ENCODE measurements at places on chromosomes 11 and 22. TPM values are rescaled to one million over a fixed set of nuclear protein-coding genes. Genes with fewer than 3 reads are reported as not detected.

DNA sequence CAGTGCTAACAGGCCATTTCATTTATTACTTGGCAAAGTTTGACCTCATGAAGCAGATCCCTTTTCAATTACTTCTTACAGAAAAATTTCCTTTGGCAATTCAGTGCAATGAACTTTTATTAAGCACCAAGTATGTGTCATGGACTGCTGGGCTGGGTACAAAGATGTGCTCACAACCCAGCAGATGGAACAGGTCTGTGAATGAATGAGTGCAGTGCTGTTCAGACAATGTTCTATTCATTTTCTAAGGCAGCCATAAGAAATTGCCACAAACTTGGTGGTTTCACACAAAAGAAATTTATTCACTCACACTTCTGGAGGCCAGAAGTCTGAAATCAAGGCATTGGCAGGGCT lies 428.5 kb downstream of the SOX6 start:
- DNase-seq: no peak

- no peak for DNase-seq
Measured at GRCh38 chr11:66450560-66450959, 11.9 kb upstream of the MRPL11 start.

GRCh38 chr22:48945621-48946458 lies 881.8 kb downstream of the BRD1 start:
- no peak for DNase-seq

GRCh38 chr11:20211691-20212090 lies 51.4 kb upstream of the DBX1 start:
- no peak for DNase-seq

DNA sequence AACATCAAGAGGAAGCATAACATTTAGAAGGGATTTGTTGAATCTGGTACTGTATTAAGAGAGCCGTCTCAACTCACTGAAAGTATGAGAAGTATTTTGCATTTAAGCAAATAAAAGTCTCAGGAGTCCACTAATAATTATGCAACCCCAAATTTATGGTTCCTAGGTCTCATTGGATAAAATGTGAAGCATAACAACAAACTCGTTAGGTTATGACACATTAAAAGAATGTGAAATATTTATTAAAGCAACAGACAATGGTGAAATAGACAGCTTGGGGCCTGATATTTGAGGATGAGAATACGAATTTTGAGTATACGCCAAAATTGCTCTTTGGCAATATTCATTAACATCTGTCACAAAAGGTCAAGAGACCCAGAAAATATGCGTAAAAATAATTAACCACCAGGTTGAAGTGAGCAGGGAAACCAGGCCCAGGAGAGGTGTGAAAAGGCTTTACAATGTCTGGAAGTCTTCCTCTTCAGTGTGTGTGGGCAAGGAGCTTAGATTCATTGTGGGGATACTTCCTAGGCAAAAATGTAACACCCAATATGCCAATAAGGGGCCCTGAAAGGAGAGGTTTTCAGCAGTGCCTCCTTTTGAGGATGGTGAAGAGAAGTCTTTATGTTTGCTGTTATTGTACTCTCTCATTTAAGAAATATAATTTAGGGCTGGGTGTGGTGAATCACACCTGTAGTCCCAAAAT lies 89.2 kb downstream of the FDX1 start:
- DNase-seq: no peak

GRCh38 chr11:117828611-117829368 lies 4.2 kb upstream of the FXYD2 start:
- peak; percentile 90 for DNase-seq

The TSPAN18 gene
- total RNA-seq: not detected

GRCh38 chr11:84398017-84398626 lies 1112.0 kb upstream of the CCDC90B start:
- DNase-seq: peak; percentile 8

DNA sequence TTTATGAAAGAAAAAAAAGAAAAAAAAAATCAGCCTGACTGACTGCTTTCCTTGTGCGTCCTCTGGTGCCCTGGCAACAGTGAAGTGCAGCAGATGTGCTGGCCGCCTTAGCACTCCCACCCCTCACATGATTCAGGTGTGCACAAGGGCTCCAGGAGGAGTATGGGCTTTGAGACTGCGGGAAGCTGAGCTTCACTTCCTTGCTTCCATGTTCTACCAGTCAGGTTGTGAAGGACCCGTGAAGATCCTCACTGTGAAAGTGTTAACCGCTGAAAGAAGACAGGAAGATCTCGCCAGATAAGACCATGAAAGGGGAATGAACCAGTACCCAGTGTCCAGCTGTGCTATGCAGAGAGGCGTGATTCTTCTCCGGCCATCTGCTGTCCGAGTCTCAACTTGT lies 48.2 kb downstream of the HIRA start:
- DNase-seq: no peak

GRCh38 chr11:110337570-110338193 lies 41.3 kb upstream of the RDX start:
- DNase-seq: peak; percentile 81

The FJX1 gene
- 32.3 TPM for total RNA-seq

DNA sequence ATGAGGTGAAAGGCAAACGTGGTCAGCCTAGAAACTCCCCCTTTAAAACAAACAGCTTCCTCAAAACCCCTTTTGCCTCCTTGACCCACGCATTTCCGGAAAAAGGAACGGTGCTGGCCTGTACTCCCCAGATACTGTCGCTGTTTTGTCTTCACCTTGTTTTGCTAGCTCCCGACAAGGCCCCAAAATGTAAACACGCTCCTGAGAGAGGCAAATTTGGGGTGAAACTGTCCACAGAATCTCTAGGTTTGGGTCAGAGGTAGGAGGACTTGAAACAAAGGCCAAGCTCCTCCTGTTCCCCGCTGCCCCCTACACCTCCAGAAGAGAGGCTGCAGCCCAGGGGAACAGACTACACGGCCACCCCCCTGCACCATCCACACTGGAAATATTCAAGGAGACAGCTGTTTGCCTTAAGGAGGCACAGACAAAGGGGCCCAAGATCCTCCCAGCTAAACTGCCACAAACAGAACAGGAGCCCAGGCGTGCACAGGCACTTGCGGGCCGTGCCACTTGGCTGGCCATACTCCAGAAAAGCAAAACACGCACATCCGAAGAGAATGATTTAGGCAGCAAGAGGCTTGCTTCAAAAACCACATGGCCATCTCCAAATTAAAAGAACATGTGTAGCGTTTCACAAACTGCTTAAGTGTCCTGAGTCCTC lies 160.5 kb upstream of the GRK3 start:
- DNase-seq: peak; percentile 23

- DNase-seq: no peak
Measured at GRCh38 chr11:44367452-44367851, 57.5 kb upstream of the ALX4 start.

- DNase-seq: no peak
Measured at GRCh38 chr11:119782006-119782738, 53.2 kb upstream of the NECTIN1 start.

DNA sequence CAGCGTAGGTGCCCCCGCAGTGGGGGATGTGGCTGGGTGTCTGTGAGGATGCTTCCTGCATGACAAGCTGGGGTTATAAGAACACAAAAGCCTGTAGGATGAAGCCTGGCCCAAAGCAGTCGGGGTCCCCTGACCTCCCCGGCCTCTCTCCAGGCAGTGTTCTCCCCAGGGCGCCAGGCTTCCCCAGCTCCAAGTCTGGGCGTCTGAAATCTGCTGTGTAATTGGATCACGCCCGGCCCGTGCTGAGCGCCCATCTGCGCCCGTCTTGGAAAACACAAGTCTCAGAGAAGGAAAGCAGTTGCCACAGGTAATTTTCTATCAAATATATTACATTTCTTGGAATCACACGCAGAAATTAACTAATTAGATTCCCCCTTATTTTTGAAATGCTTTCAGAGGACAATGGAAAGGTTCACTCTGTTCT lies 233.3 kb downstream of the CTTN start:
- DNase-seq: no peak

GRCh38 chr11:120338107-120338933 lies 2.1 kb downstream of the ARHGEF12 start:
- no peak for DNase-seq

- DNase-seq: no peak
Measured at GRCh38 chr22:49785046-49785521, 42.6 kb downstream of the BRD1 start.

DNA sequence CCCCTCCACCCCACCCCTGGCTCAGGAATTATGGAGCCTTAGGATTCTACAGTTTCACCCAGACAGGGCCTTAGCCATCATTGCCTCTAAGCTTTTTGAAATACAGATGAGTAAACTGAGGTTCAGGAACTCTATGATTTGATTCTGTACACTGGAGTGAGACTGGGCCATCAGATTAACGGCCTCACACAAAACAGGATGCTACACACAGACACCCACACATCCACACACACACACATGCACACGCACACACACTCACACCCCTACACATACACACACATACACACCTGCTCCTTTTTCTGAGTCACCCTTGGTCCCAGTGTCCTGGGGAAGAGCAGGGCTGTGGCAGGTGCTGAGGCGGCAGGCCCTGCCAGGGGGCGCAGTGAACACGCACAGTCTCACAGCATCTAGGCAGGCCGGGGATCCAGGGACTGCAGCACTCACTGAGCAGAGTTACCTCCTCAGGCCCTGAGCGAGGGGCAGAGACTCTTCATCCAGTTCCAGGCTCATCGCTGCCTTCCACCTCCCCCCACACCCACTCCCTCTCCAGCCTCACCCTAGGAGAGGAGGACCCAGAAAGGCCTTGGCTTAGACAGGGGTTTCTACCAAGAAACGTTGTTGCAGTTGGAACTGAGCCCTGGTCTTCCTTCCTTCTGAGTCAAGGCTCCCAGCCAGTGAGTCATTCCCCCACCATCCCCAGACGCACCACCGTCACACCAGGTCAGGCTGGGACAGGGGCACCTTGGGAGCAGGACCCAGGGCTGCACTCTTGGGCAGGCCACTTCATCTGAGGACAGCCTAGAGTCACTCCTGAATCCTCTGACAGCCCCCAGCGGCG lies 89.8 kb upstream of the PARVA start:
- DNase-seq: peak; percentile 97

- no peak for DNase-seq
Measured at GRCh38 chr11:109957601-109958000, 135.6 kb upstream of the ZC3H12C start.

GRCh38 chr22:45353786-45354185 lies 44.1 kb downstream of the FAM118A start:
- no peak for DNase-seq

GRCh38 chr11:66011785-66012303 lies at the start of gene CST6:
Gene CST6 (plus strand): TSS chr11:66012008. CDS start chr11:66012045, 37 bp downstream.
- no peak for DNase-seq

DNA sequence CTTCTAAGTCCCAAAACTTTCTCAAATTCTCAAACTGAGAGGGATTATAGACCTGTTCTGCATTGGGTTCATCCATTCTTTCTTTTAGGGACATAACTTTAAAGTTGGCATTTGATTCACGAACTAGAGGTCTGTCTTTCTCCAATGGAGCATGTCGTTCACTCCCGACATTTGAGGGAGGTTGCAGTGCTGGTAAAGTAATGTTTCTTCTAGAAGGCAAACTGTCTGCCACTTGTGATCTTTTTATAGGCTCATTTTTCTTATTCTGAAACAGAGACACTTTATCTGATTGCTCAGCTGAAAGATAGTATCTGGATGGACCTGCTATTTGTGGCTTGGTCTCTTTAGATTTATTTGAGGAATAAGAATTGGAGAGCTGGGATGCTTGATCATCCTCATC lies 40.4 kb upstream of the CCDC89 start:
- no peak for DNase-seq

The MS4A3 gene
- total RNA-seq: not detected

- DNase-seq: no peak
Measured at GRCh38 chr11:90629229-90629806, 406.5 kb upstream of the CHORDC1 start.

DNA sequence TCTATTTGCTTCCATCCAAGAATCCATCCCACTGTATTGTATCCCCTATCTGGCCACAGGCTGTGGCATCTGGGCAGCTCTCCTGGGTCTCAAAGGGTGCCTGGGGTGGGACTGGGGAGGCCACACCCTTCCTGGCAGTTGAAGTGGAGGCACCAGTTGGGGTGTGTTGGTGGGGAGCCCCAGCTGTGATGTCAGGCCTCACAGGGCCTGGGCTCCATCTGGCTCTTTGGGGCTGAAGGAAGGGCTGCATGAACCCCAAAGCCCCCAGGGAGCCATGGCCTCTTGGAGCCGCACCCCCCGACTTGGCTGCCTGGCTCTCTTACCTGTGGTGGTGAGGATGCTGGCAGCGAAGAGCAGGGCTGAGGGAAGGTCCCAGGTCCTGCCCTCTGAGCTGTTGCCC lies 469 bp downstream of the KCNK7 start:
- no peak for DNase-seq

The TLCD5 gene
- total RNA-seq: 8.6 TPM

The UCP2 gene
- not detected for total RNA-seq

DNA sequence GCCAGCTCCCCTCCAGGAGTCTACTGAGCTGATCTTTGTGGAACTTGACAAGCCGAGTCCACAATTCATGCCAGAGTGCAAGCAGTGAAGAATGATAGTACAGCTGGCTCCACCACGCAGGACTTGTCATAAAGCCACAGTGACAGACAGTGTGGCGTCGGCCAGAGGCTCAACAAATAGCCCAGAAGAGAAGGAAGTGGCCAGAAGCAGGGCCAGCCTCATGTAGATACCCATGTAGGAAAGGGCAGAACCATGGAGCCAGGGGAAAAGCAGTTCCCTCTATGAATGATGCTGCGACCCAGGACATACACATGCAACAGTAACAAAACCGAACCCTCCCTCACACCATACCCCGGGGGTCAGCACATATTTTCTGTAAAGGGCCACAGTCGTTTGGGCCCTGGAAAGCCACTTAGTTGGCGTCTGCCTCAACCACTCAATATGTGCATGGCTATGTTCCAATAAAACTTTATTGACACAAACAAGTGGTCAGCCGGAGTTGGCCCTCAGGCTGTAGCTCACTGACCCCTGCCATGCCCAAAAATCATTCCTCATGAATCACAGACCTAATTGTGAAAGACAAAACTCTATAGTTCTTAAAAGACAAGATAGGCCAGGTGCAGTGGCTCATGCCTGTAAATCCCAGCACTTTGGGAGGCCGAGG lies 161.4 kb downstream of the BRD1 start:
- no peak for DNase-seq

The C22orf31 gene
- total RNA-seq: not detected

DNA sequence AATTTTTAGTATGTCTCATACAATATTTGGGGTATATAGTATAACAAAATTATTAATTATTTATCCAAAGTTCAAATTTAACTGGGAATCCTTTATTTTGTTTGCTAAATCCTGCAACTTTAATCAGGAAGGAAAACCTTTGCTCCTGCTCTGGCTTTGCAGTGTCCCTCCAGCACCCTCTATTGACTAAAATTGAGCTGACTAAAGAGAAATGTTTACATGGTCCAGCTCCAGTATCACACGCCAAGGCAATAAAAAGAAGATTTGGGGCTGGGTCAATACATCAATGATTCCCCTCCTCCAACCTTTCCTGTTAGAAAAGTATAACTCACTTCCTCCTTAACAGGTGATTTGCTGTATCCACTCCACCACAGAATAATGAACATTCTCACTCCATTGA lies 153.0 kb upstream of the LRRC4C start:
- DNase-seq: peak; percentile 8

The MAJIN gene
- not detected for total RNA-seq

DNA sequence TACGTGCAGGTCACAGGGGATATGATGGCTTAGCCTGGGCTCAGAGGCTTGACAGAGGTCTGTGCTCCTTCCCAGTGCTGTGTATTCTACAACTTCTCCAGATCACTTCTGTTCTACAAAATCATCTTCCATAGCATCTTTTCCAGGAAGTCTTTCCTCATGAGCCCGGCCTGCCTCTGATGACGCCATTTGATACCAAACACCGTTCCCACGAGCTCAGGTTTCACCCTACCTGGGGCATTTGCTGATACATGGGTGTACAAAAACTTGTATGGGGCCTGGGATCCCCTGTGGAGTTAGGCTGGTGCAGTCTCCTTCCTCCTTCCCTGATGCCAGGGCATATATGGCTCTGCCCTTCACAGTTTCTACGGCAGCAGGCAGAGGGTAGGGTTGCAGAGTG lies 78.7 kb downstream of the NECTIN1 start:
- DNase-seq: no peak
